ENCODE measurements at places on chromosomes 7 and 10.

DNA sequence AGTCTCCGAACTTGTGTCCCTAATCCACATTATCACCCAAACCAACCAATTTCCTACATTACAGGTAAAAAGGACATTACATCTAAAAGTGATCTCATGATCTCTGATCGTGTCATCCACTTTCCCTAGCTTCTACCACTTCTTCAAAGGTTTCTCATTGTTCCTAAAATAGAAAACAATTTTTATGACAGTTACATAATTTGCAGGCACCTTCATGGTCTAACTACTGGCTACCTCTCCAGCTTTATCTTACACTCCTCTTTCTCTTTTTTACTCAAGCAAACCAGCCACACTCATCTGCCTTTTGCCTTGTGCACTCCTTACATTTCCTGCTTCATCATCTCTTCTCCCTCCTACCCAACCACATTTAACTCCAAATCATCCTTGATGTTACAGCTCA, 886.7 kb upstream of the SORCS1 start:
- no peak for DNase-seq

DNA sequence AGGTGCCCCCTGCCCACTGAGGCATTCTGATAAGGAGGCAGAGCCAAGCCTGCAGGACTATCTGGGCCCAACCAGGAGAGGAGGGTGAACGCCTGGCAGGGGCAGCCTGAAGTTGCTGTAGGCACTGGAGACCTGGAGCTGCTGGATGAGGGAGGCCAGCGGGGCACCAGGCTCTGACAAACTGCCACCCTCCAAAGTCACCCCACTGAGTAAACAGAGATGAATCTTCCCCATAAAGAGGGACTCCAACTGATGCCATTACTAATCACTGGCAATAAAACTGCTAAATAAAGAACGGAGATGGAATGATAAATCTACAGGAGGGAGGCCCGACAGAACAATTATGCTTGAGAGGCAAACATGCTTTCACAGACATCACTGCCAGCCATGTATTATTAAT, 44.2 kb downstream of the DRGX start:
- DNase-seq = no peak

GRCh38 chr7:34734771-34735170, 76.8 kb downstream of the NPSR1 start:
- DNase-seq = no peak

GRCh38 chr10:87578842-87579401, 74.2 kb downstream of the MINPP1 start:
- no peak for DNase-seq

- DNase-seq = no peak
Observed at GRCh38 chr7:4066626-4067475, 615.2 kb upstream of the FOXK1 start.

DNA sequence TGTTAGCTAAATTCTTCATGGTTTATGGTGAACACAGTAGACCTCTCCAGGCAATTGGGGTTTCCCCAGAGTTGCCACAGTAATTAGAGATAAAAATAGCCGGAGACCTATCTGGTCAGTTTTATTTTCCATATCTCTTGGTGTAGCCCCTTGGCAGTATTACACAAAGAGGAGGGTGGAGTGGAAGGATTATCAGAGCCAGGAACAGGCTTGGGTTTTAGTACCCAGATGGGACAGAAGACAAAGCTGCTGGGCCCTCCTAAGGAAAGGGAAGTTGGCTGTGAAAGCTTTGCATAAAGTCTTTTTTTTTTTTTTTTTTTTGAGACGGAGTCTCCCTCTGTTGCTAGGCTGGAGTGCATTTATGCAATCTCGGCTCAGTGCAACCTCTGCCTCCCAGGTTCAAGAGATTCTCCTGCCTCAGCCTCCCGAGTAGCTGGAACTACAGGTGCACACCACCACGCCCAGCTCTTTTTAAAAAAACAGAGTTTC, 9.7 kb downstream of the ZSCAN21 start:
- no peak for DNase-seq

- no peak for DNase-seq
Observed at GRCh38 chr10:28822719-28823464, 145.6 kb downstream of the BAMBI start.

DNA sequence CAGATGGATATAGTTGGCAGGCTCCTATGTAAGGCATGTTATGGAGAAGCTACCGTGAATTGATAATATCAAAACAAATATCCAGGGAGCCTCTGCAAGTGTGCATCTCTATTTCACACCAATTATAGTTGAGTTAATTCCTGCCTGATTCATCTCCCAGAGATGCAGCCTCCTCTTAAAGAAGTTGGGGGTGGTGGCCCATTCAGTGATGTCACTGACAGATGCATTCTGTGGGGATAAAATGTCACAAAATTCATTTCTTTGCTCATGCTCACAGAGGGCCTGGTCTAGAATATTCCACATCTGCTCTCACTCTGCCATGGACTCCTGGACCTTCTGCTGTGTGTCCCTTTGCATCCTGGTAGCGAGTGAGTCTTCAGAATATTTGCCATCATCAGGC, 189.1 kb upstream of the PRSS1 start:
- DNase-seq = no peak

- DNase-seq = no peak
Observed at GRCh38 chr7:38367301-38367890, 94.0 kb upstream of the TARP start.

GRCh38 chr7:156560696-156561095, 79.9 kb upstream of the RNF32 start:
- no peak for DNase-seq

GRCh38 chr7:106600569-106601373, 60.2 kb downstream of the CCDC71L start:
- no peak for DNase-seq

DNA sequence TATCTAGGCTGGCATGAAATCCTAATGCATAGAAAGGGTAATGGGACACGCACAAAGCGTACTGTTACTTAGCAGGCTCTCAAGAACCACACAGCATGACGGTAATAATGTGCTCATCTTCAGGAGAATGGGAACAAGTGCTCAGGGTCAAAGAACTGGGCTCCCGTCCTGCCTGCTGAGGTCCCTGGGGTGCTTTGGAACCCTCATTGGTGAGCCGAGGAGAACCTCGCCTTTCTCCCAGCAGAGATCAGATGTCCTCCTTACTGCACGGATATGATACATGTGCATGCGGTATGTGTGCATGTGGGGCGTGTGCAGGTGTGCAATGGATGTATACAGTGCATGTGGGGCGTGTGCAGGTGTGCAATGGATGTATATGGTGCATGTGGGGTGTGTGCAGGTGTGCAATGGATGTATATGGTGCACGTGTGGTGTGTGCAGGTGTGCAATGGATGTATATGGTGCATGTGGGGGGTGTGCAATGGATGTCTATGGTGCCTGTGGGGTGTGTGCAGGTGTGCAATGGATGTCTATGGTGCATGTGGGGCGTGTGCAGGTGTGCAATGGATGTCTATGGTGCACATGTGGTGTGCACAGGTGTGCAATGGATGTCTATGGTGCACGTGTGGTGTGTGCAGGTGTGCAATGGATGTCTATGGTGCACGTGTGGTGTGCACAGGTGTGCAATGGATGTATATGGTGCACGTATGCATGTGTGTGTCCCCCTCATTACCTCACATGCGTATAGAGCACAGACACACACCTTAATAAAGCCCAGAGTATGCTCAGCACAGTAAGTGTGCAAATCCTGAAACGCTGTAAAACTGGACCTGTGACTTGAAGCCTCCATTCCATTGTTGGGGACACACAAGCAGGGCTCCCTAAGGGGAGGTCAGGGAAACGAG, 336.3 kb downstream of the PTPRN2 start:
- no peak for DNase-seq

DNA sequence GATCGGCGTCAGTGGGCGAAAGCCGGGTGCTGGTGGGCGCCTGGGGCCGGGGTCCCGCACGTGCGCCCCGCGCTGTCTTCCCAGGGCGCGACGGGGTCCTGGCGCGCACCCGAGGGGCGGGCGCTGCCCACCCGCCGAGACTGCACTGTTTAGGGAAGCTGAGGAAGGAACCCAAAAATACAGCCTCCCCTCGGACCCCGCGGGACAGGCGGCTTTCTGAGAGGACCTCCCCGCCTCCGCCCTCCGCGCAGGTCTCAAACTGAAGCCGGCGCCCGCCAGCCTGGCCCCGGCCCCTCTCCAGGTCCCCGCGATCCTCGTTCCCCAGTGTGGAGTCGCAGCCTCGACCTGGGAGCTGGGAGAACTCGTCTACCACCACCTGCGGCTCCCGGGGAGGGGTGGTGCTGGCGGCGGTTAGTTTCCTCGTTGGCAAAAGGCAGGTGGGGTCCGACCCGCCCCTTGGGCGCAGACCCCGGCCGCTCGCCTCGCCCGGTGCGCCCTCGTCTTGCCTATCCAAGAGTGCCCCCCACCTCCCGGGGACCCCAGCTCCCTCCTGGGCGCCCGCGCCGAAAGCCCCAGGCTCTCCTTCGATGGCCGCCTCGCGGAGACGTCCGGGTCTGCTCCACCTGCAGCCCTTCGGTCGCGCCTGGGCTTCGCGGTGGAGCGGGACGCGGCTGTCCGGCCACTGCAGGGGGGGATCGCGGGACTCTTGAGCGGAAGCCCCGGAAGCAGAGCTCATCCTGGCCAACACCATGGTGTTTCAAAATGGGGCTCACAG, 1.1 kb downstream of the EGFR start:
- DNase-seq = no peak

DNA sequence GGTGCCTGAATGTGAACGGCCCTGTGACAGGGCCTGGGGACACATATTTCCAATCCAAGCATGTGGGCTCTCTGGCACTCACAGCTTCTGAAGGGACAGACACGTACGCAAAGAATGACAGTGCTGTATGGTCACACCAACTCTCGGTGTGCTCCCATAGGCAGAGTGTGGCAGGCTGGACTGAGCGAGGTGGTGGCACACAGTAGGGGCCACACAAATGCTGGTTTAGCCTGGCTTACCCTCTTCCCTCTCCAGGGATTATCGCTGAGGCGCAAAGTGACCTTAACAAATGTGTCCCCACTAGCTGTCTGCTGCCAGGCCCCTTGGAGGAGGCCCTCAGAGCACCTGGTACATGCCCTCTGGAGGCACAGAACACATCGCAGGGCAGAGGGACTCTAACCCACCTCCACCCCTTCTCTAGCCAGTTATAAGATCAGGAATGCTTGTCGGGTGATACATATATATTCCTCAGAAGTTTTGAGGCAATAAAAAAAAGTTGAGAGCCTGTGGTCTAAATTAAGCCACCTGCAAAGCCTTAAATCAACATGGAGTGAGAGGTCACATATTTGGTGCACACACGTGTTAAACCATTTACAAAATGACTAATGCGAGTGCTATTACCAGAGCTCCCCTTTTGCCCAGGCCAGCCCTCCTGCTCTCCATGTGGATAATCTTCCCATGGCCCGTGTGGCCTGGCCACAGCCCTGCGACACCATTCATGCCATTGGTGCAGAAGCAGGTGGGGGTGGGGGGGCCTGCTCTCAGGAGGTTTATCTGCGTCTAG, 262.8 kb upstream of the GRB10 start:
- DNase-seq = no peak

GRCh38 chr10:123988694-123989093, 97.1 kb upstream of the CPXM2 start:
- DNase-seq = no peak

GRCh38 chr7:35379481-35379880, 125.6 kb upstream of the TBX20 start:
- no peak for DNase-seq

GRCh38 chr10:22321924-22322640, 1.2 kb downstream of the BMI1 start:
- no peak for DNase-seq

DNA sequence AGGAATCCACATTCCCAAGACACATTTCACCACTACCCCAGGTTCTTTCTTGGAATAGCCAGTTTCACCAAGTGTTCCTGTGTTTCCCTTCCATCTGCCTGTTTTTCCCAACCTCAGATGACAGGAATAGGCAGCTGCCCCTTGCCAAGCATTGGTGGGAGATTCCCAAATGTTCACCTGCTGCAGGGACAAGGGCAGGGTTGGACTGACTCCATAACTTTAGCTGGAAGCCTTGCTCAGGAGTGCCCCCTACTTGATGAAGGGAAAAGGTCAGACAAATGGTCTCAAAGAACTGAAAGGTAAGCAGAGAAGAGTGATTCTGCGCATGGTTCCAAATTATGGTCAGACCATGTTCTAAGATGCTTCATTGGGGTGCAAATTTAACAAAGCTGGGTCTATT, 45.1 kb upstream of the LYZL1 start:
- no peak for DNase-seq

GRCh38 chr10:100072514-100072913, 9.2 kb downstream of the CPN1 start:
- no peak for DNase-seq

DNA sequence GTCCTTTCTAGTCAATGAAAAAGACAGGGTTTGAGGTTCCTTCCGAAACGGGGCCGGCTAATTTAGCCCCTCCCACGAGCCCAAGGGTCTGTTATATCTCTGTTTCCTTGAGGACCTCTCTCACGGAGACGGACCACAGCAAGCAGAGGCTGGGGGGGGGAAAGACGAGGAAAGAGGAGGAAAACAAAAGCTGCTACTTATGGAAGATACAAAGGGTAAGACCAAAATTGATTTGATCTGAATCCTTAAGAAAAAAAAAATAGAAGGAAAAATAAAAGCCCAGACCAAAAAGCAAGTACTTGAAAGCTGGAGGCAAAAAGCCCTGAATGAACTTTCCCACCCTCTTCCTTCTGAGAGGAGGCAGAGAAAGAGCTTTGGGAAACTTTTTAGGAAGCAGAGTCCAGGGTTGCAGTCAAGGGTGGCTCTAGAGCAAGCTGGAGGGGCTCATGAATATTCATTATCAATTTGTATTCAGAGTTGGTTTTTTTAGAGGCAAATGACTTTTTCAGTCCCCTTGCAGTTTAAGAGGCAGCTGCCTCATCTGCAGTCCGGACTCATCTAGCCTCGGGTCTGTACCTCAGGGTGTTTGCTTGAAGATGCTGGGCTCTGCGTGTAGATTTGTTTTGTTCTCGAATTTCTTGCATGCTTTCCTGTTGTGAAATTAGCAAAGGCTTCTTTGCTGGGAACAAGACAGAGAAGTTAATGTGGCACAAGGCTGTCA, at the start of gene ENTPD1:
ENTPD1 (plus strand) TSS at position 123 of the 721 bp plus-strand sequence; CDS start at position 200, 77 bp downstream.
- DNase-seq = no peak

DNA sequence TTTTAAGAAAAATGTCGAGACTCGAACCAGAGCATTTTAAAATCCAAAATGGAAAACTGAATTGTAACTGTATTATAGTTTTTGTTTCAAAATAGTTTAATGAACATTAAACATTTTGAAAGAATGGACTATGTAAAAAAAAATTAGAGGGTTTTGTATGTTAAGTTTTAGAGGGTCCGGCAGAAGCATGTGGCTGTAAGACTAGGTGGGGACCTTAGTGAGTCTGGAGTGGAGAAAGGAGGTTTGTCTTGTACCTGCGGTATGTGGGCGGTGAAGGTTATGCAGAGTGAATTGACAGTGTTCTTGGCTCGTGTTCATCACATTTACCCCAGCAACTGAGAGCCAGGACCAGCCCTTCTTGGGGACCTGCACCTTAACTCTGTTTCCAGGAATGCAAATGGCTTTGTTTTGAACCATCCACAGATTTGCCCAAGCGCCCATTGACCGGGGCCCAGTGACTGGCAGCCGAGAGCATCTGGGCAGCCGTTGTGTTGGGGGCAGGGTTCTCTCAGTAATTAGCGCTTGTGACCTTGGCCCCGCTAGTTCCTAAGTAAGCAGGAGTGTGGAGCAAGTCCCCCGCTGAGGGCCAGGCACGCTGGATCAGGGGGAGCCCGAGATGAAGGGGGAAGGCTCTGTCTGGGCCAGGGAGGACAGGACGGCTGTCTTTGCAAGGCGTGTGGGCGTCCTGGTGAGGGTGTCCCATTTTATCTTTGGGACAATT, 1.4 kb upstream of the KLF6 start:
- no peak for DNase-seq
